CD4-positive, alpha-beta T cell treated with Interleukin-2 at 100 ng/mL for 4 hours (primary cell): ENCODE measurements at places on chromosomes 4 and X.
A peak's percentile ranks its signal among the peaks of the same experiment; 100 is the strongest.

GRCh38 chr4:155611501-155611900 is 55.1 kb upstream of the GUCY1A1 start:
- DNase-seq: no peak

DNA sequence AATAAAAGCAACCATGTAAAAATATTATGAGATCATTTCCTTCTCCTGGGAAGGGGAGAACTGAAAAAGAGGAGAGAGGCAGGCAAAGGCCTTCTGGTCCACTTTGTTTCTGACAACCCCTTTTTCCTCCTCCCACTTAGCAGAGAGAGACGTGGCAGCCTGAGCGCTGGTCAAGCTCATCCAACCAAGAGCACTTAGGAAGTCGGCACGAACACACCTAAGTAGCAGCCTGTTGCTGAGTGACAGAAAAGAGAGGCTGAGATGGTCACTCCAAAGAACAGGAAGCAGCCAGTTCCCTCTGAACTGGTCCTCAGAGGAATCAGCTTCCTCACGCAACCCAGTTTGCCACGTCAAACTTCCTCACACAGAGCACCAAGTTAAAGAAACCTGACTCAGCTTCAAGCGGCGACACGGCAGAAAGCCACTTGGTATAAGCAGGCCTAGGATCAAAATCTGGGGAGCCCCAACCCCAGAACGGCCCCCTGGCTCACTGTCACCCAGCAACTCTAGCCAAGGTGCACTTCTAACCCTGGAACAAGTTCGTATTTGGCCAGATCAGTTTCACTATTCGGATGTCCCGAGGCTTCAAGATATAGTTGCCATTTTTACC is 861 bp downstream of the SEC24D start:
- peak; percentile 58 for DNase-seq

DNA sequence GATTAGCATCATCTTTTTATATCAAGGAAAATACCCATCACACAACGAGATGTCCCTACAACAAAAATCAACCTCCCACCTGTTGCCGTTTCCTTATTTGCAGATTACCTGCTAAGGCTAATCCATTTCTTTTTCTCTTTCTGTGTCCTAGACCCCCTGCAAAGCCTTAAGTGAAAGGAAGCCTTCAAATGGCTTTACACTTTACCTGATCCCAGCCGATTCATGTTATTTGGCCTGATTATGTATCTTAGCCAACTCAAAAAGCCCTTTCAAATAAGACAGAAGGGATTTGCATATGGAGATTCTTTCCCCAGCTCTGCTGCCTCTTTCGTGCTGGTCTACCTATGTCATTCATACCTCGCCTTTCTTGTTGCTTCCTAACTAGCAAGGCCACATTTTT is 14.4 kb downstream of the ABCG2 start:
- no peak for DNase-seq

DNA sequence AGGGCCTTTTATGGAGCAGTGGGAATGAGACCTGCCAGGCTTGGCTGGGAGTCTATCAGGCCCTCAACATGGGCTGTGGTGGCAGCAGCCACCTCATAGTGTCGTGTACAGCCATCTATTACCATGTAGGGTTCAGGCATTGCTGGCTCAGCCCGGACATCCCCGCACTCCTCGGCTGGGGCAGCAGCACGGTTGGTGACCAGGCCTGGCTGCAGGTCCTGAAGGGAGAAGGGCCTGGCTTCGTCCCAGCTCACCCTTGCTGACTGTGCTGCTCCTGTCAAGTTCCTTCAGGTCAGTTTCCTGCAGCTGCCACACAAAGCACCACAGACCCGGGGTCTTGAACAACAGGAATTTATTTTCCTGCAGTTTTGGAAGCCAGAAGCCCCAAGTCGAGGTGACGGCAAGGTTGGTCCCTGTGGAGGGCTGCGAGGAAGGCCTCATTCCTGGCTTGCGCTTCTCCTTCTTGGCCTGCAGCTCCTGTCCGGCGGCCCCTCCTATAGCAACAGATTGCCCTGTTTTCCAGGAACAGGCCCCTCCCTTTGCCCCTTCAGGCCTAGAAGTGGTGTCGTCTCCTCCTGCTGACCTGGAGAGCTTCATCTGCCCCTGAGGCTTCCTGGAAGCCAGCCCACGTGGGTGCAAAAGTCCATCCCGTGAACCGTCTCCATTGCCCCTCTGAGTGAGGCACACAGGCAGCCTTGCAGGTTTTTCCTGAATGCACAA is 25.2 kb upstream of the SORCS2 start:
- no peak for DNase-seq

GRCh38 chrX:134246282-134246681 is 9.3 kb downstream of the CCDC160 start:
- no peak for DNase-seq

- no peak for DNase-seq
Observed at GRCh38 chrX:1870421-1870820, 255.6 kb downstream of the ASMT start.
